ENCODE measurements at places on chromosomes 7 and 10.

- no peak for DNase-seq
These were observed 106.0 kb downstream of the COL26A1 start for GRCh38 chr7:101468546-101469275.

DNA sequence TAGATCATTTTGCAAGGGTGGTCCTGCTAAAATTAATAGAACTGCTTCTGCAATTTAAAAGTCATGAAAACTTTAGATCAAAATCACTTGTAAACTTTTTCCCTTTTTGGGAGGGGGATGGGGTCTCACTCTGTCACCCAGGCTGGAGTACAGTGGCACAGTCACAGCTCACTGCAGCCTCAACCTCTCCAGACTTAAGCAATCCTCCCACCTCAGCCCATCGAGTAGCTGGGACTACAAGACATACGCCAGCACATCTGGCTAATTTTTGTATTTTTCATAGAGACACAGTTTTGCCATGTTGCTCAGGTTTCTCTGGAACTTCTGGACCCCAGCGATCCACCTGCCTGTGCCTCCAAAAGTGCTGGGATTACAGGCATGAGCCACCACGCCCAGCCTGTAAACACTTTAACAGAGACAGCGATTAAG is 79.7 kb downstream of the LRRC17 start:
- DNase-seq: no peak

DNA sequence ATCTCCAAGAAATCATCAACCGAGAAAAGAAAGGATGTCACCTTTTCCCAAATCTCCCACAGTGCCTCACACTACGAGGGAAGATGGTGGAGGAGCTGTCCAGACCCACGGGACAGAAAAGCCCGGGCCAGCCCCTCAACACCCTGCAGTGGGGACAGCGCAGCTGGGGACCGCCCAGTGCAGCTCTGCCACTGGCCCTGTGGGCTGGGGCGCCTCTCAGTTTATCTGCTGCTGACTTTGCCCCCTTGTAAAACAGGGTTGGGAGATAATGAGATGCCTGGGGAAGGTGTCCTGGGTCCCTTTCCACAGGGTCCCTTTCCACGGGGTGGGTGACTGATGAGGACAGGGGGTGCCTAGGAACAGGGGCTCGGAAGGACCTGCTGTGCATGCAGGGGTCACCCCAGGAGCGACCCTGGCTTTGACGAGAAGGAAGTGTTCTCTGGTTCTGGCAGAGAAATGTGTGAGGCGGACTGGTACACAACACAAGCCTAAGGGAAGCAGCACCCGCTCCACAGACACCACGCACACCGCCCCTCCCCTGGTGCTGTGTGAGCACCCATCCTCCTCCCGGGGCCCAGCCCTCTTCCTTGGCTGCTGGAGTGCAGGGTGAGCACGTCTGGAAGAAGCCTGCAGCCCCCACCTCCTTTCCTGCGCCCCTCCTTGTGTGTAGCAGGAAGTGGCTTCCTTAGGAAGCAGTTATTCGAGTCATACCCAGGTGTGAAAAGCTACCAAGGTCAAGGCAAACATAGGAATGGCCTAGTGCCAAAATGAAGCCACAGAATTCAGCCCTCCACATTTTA is 339.9 kb downstream of the DNAJB6 start:
- DNase-seq: no peak

DNA sequence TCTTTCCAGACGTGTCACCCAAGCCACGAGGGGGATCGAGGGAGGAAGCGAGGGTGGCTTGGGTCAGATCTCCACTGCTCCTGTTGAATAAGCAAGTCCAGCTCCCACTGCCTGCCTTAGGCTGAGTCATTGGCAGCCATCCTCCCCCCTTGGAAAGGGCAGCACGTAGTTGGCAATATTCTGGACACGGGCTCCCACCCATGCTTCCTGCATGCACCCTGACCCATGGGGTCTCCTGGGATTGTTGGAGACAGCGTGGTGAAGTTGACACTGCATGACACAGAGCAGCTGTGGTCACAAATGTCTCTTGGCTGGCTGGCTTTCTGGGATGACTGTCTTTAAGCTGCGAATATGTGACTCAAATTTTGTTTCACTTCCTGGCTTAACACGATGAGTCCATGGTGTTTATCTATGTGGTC is 11.2 kb downstream of the BTBD16 start:
- DNase-seq: no peak

DNA sequence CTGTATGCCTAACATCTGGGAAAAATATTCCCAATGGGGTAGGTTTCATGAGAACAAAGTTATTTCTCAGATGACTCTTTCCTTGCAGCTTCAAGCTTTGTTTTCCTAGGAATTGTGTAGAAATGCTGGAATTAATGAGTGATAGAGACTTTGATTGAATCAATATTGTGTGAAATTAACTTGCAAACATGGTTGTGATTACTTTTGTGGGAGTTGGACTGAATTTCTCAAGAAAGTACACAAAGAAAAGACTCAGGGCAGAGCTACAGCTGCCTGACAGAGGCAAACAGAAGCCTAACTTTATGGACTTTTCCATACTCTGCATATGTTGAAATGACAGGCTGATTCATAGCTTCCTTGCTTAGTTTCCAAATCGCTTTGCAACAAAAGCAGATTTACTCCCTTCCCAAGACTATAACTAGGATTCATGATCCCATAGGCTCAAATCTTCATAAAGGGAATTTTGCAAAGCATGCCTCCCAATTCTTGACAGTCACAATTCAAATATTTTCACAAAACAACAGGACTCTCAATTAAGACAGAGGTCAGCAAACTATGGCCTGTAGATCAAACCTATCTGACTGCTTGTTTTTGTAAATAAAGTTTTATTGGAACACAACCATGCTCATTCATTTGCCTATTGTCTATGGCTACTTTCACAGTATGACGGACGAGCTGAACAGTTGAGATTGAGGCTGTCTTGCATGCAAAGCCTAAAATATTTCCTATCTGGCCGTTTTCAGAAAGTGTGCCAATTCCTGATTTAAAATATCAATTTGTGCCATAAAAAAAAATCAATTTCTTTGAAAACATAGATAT is 27.6 kb downstream of the NRP1 start:
- no peak for DNase-seq

DNA sequence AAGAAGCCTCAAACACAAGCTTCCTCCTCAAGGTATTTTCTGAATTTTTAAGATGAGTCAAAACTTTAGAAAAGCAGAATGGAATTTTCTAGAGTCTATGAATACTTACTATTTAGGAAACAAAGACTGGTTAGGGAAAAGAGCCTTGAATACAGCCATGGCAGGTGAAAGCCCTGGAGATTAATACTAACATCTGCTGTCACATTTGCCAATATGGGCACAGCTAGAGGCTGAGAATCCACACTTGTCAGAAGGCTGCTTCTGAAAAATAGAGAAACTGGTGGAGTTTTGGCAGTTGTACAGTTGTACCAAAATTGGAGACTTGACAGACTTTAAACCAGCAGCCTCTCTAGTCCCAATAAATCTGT is 24.3 kb upstream of the CNNM1 start:
- no peak for DNase-seq

GRCh38 chr10:127755753-127756152 is 18.8 kb downstream of the FOXI2 start:
- no peak for DNase-seq

- DNase-seq: no peak
These were observed 171.8 kb upstream of the GPR26 start for GRCh38 chr10:123494301-123494808.

- DNase-seq: no peak
These were observed 149.2 kb downstream of the PAXIP1 start for GRCh38 chr7:154853727-154854095.

GRCh38 chr7:14336256-14336655 is 346.8 kb upstream of the ETV1 start:
- DNase-seq: no peak

DNA sequence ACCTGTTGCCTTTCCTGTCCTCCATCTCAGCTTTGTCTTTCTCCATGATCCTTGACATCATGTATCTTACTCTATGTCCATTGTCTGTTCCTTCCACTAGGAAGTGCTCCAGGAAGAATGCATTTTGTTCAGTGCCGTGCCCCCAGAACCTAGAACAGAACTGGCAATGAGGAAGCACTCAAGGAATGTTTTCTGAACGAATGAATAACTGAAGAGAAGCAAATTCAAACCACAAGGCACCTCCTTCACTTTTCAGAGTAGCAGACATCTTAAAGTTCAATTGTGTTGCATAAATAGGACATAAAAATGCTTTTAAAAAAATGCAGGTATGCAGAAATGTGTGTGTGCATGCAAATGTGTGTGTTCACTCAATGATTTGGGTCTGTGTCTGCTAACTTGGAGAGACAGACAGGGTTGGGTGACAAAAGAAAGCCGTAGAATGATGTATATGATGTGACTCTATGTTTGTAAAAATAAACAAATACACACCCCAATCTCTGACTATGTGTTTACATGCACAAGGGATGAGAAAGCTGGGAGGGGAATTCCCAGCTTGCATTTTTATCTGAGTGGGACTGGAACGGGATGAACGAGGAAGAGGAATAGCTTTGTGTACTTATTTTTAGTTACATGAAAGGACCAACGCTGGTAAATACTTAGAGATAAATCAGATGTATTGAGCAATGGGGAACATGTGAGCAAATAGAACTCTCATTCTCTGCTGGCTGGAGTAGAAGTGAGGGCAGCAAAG is 237.7 kb downstream of the FANK1 start:
- no peak for DNase-seq

DNA sequence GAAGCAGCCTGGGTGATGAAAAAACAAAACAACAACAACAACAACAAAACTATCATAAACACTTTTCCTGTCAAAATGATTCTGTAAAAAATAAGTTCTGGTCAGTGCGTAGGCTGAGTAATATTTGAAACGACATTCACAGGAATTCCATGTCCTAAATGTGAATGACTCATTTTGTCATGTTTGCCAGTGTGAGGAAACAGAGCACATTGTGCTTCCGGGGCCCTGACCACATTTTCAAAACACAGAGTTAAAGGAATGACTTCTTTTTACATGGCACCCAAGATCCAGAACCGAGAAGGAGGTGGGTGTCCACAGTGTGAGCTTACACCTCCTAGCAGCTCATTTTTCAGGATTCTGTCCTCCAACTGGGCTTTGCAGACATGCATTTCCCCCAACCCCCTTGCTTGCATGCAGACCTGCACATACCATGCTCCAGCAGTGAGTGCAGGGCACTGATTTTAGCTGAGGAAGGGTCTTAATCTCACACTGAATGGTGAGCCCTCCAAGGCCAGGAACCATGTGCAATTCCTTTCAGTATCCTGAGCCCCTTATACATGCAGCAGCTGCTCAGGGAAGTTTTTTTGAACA is 3.0 kb downstream of the CLRN3 start:
- no peak for DNase-seq

DNA sequence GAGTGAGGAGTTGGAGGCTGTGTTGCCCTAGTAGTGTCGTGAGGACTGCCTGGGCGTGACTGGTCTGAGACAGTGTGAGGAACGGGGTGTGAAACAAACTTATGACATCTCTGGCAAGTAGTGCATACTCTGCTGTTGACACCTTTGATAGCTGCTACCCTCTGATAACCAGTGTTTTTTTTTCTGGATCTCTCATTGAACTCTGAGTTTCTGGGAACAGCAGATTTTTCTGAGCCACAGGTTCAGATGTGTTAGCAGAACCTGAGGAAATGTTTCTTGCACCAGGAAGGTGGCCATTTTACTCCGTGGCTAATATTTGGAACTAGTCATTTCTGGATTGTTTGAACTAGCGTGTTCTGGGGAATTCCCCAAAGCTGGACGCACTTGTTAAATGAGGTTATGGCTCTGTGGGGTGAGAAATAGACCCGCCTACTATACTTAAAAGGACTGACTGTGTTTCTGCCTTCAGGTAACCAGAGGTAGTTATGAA is 52.9 kb downstream of the AUTS2 start:
- no peak for DNase-seq

DNA sequence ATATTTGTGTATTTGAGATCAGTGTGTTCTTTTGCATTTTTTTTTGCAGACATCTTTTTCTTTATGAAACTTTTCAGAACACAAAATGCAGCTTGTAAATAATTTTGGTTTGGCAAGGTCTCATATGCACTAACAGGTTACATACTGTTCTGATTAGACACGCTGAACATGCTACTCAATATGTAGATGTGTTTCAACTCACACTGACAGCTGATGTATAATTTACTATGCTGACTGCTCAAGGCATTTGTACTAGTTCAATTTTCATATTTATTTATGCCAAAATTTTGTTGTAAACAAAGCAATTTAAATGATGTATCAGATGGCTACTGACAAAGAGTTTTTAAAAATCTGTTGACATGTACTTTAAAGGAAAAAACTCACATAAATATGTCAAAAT is 123.8 kb downstream of the TFEC start:
- no peak for DNase-seq

DNA sequence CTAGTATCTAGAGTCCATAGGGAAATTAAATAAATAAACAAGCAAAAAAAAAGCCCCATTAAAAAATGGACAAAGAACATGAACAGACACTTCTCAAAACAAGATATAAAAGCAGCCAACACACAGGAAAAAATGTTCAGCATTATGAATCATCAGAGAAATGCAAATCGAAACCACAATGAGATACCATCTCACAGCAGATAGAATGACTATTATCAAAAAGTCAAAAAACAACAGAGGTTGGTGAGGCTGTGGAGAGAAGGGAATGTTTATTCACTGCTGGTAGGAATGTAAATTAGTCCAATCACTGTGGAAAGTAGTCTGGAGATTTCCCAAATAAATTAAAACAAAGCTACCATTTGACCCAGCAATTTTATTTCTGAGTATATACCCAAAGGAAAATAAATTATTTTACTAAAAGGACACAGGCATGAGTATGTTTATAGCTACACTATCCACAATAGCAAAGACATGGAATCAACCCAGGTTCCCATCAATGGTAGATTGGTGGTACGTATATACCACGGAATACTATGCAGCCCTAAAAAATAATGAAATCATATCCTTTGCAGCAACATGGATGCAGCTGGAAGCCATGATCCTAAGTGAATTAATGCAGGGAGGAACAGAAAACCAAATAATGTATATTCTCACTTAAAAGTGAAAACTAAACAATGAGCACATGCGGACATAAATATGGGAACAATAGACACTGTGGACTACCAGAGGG is 366.5 kb upstream of the SEMA3C start:
- DNase-seq: no peak

DNA sequence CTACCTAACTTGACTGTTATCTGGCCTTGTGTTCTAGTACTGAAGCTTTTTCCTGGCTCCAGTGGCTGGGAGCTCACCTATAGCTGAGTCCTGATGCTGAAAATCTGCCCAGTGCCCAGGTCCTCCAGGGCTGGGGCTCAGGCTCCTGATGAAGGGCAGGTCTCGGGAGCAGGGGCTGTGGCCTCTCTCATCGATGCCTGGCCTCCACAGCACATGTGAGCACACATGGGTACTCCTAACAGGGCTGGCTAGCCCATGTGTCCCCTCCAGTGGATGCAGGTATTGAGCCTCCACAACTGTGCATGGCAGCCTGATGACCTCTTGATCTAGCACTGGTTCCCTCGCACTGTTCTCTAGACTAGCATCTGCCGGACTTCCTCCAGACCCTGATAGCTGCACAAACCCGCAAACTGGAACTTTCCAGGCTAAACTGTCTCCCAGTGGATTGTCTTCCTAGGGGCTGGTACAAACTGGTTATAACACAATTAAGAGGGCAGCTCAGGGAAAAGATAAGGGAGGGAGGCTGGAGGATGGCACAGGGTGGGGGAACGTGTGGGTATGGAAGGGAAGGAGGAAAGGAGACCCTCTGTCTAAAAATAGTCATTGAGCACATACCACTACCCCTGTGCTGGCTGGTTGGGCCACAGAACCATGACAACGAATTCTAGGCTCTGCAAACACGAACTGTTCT is 35.1 kb downstream of the PLAC9 start:
- DNase-seq: no peak

All from stimulated activated naive CD4-positive, alpha-beta T cell (primary cell).